ENCODE measurements at places on chromosomes 2 and 18. TPM values are rescaled to one million over a fixed set of nuclear protein-coding genes. Genes with fewer than 3 reads are reported as not detected.

DNA sequence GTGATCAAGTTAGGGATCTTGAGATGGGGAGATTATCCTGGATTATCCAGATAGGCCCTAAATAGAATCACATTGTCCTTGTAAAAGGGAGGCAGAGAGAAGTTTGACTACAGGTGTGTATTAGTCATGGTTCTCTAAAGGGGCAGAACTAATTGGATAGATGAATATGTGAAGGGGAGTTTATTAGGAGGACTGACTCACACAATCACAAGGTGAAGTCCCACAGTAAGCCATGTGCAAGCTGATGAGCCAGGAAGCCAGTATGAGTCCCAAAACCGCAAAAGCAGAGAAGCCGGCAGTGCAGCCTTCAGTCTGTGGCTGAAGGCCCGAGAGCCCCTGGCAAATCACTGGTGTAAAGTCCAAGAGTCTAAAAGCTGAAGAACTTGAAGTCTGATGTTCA is 275.8 kb downstream of the KCNS3 start:
- DNase-seq = no peak

DNA sequence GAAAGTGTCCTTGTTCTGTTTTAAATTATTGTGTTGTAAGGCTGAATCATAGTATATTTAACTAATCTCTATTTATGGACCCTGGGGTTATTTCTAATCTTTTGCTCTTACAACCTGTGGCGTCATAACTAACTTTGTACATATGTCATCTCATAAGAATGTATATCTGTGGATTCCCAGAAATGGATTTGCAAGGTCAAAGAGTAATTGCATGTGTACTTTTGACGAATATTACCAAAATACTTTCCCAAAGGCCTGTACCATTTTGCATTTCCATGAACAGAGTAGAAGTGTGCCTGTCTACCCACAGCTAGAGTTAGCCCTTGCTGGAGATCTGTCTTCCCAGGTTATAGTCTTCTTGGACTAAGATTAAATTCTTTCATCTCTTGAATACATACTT is 42.8 kb downstream of the SEMA4F start:
- no peak for DNase-seq

LIMS1 gene
- total RNA-seq = 66.7 TPM

DNA sequence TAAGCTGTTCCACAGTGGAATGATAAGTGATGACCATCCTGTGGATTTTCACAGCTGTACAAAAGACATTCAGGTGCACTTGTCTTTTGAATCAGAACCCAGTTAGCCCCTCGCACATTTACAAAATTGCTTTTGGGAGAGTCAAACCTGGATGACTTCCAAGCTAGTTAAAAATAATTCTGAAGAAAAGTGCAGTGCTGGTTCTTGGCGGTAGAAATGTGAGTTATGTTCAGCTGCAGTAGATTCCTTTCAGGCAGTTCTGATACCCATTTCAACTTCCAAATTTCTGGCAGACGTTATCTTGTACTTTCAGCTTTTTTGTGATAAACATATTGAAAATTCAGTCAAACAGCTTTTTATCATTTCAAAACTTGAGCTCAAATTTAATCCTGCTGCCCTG is 324.7 kb downstream of the NRXN1 start:
- no peak for DNase-seq

- DNase-seq = no peak
Measured at GRCh38 chr2:45276914-45277313, 267.7 kb upstream of the SIX2 start.

- DNase-seq = no peak
Measured at GRCh38 chr18:62883937-62884735, 168.8 kb downstream of the PHLPP1 start.

TRAF3IP1 gene
- 5.0 TPM for total RNA-seq

DNA sequence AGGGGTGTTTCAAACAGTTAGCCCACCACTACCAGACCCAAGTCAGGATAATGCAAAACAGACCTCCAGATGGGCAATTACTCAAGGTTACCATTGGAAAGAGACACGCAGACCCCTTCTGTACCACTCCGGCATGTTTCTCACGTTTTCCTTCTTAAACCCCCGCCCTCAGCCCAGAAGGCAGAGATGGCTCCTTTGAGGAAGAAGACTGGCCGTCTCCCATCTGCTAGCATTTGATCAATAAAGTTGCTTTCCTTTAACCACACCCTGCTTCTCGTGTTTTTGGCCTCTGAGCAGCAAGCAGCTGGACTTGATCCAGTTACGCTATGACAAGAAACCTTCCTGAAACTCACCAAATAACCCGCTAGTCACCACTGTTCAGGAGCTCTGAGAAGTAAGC is 1012.4 kb upstream of the GYPC start:
- no peak for DNase-seq

GRCh38 chr2:41930807-41931566 is 116.8 kb upstream of the PKDCC start:
- DNase-seq = no peak

- DNase-seq = no peak
Measured at GRCh38 chr2:25018681-25019080, 23.2 kb upstream of the EFR3B start.

DNA sequence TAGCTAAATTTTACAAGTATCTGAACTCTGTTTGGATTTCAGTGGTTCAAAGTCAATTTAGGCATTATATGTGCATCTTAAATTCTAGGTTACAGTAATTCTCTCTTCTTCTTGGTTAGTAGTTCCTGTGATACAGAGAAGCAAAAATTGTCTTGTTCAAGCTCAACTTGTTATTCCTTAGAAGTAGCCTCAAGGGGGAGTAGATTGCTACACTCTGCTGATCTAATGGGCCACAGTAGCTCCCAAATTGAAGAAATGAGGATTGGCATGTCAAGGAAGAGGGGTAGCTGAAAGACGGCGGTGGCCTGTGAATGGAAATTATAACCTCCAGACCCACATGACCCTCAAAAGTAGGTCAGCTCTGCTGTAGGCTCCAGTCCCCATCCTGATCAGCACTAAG is 334.7 kb downstream of the HRH4 start:
- no peak for DNase-seq

DNA sequence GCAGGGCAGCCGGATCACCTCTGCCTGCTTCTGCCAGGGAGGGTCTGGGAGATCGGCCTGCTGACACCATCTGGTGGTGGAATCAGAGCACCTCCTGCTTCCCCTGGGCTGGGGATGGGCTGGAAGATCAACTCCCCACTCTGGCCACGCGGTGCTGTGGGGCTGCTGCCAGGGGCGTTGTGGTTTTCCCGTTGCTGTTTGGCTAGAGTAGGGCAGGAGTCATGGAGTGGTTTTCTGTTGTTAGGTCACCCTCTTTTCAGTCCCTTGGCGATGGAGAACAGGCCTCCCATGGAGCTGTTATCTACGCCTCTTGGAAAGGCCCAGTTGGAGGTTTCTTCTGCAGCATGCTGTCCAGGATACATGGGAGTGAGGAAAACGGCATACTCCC is 15.2 kb downstream of the BCL2L11 start:
- DNase-seq = no peak

- DNase-seq = no peak
Measured at GRCh38 chr18:62977512-62977911, 262.2 kb downstream of the PHLPP1 start.

DNA sequence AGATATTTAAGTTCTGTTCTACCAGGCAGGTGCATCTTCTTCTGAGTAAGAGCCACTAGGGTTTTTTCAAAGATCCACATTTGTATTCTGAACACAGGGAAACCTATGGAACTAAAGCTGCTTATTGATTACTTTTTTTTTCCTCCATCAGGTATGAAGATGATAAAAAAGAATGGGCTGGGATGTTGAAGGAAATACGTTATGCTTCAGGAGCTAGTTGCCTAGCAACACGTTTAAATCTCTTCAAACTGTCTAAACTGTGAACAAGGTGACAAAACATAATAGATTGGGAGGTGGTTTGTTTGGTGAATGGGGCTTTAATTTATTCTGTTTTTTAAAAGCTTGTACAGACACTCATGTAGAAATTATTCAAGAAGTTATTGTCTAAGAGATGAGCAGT is 15.9 kb downstream of the KLHL41 start:
- DNase-seq = no peak

KLHL29 gene
- total RNA-seq = 4.2 TPM

ANKRD29 gene
- 3.5 TPM for total RNA-seq

DNA sequence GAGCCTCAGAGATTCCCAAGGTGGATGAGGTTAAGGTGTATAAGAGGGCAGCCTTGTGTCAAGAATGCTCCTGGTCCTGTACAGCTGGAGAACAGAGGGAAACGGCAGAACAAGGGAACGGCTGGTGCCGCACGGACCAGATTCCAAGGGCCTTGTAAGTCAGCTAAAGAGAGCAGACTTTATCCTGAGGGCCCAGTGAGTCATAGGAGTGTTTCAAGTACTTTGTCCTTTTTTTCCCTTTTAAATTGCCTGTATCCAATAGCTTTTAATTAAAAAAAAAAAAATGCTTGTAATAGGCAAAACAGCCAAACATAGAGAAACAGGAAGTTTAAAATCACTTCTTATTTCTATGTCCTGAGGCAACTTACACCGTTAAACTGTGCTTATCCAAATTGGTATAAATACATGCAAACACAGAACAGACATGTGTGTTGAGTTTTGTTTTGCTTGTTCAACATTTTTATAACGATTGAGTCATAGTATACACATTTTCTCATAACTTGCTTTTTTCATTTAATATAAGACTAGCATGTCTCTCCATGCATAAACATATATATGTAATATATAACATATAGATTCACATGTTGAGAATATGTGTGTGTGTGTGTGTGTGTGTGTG is 42.1 kb upstream of the EVA1A start:
- DNase-seq = no peak

DNA sequence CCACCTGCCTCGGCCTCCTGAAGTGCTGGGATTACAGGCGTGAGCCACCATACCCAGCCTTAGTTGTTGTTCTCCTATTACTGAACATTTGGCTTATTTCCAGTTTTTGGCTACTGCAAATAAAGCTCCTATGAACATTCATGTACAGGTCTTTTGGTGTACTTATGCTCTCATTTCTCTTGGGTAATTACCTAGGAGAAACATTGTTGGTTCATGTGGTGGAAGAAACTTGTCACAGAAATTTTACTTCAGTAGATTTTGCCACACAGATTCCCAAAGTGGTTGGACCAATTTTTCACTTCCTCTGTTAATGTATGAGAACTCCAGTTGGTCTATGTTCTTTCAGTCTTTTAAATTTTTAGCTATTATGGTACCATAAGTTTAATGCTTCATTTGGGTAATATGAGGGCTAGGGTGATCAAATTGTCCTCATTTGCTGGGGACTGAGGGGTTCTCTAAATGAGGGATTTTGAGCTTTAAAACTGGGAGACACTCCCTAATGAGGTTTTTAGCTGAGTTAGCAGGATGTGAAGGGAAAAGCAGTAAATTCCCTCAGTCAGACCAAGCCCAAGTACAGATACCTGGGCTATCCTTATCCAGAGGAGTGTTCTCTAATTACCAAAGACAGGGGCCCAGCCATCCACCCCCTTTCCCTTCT is 33.9 kb downstream of the MTA3 start:
- no peak for DNase-seq

DNA sequence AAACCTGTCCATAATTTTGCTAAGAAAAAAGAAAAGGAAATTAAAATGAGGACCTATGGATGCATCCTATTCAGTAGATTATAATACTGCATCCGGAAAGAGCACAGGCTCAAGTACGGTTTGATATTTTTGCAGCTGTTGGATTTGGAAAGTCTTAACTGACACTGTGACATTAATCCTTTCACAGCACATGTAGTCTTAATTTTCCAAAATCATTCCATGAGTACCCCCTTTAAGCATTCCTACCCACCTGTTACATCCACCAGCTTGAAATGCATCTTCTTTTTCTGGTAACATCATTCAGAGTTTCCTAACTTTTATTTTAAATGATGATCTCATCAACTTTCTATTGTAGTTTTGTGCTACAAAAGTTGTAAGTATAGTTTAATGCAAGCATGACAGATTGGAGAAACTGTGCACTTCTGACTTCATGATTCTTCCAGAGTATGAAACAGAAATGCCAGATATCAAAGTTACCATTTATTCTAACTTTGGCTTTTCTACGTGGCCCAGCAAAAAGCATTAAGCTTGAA is 113.5 kb downstream of the ESCO1 start:
- DNase-seq = no peak

SELENOI gene
- total RNA-seq = 11.6 TPM

- no peak for DNase-seq
Measured at GRCh38 chr2:2887772-2888387, 489.7 kb downstream of the EIPR1 start.

GRCh38 chr2:133788386-133788785 is 220.1 kb upstream of the NCKAP5 start:
- DNase-seq = no peak

- DNase-seq = peak; percentile 40
Measured at GRCh38 chr2:3458396-3459184, 60.7 kb downstream of the ADI1 start.

CFAP210 gene
- total RNA-seq = not detected

FTCDNL1 gene
- 2.8 TPM for total RNA-seq

GRCh38 chr18:8375249-8375648 is 234.0 kb upstream of the RAB12 start:
- DNase-seq = no peak

- peak; percentile 82 for DNase-seq
Measured at GRCh38 chr18:58223717-58224424, 179.8 kb downstream of the NEDD4L start.

GRCh38 chr2:29829841-29830240 is 91.5 kb downstream of the ALK start:
- DNase-seq = no peak

DNA sequence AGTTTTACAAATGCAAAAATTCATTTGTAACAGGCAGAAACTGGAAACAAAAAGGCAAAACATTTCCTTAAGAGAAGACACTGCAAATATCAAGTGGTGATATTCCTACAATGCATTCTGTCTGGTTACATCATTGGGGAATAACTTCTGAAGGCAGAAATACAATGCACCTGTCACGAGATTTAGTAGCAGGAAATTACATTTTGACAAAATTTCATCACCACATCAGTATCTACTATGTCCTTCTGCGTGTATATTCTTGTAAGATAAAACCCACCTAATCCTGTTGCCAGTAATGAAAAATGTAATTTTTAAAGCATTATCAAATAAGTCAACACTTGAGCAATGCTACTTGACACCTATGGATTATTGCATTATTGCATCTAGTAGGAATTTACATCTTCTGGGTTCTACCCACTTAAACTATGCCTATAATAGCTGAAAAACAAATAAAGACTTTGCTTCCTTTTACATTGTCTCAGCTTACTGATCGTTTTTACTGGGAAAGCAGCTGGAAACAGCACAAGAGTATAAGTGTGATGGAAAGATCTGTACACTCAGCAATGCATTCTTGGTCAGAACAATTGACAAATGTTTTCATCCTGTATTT is 59.5 kb downstream of the IRS1 start:
- DNase-seq = no peak

GRCh38 chr2:132547090-132547687 is 122.8 kb downstream of the LYPD1 start:
- DNase-seq = peak; percentile 67

Measured in right atrium auricular region (tissue), 2 donors.